ENCODE measurements at places on chromosomes 1 and 21.
A peak's percentile ranks its signal among the peaks of the same experiment; 100 is the strongest.

GRCh38 chr21:17688912-17689874, 76.5 kb upstream of the BTG3 start:
- no peak for DNase-seq

DNA sequence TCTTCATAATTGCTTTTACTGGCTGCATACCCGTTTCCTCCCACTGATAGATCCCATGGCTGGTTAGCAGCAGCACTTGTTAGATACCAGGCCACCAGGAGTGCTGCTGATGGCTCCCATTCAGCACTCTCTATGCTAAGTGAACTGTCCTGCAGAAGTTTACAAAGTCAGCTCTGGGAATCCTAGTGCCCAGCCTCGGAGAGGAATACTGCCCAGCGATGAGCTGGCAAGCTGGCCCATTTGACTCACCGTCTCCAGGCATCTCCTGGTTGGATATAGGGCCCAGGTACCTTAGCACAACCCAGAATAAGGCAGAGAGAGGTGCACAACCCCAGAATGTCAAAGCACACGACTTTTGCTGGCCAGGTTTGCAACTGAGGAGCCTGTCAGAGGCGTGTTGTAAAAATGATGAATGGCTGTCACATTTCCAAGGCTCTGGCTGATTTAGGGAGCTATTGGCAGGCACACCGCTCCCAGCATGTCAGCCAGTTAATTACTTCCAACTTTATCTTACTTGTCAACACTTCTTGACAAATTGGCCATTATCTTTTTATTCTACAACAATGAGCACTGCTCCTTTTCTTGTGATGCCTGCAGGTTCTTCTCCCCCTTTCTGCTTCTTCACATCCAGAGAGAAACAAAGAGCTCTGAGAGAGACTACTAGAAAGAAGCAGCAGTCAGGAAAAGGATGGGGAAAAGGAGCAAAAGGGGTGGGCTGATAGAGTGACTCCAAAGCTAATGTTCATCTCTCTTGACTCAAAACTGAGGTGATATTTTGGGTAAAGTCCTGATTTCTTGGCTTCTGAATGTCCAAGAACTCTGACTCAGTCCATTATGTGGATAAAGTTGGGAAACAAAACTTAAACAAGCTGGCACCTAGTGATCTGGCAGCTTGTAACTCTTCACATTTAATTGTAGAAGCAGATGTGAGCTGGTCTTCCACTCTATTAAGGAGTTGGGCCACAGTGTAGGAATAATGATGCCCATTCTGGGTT, 10.8 kb upstream of the ANGPTL7 start:
- no peak for DNase-seq

GRCh38 chr21:45011911-45012661, 62.3 kb upstream of the ADARB1 start:
- DNase-seq = no peak

DNA sequence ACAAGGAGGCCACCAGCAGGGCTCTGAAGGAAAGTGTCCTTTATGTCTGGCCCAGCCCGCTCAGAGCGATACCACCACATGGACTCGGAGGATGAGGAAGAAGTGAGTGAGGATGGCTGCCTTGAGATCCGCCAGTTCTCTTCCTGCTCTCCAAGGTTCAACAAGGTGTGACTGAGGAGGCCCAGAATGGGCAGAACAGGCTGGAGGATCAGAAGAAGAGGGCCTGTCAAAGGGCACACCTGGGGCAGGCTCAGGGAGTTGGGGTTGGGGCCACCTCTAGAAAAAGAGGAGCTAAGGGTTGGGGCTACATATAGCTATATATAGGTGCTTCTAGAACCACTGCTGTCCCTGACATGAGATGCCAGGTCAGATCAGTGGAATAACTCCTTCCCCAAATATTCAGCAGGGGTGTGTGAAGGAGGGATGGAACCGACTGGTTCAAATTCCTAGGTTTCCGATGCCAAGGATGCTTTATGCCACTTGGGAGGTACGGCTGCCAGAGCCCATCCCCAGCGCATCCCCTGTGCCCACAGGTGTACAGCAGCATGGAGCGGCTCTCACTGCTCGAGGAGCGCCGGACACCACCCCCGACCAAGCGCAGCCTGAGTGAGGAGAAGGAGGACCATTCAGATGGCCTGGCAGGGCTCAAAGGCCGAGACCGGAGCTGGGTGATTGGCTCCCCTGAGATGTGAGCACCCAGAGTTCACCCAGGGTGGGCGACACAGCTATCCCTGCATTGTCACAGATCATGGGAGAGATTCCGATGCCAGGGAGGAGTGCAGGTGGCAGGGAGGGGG, 102.2 kb downstream of the PIK3R3 start:
- no peak for DNase-seq

GRCh38 chr1:207027206-207027777, 5.3 kb downstream of the C1orf116 start:
- DNase-seq = no peak

GRCh38 chr1:202844935-202845334, 34.2 kb downstream of the PCAT6 start:
- no peak for DNase-seq

DNA sequence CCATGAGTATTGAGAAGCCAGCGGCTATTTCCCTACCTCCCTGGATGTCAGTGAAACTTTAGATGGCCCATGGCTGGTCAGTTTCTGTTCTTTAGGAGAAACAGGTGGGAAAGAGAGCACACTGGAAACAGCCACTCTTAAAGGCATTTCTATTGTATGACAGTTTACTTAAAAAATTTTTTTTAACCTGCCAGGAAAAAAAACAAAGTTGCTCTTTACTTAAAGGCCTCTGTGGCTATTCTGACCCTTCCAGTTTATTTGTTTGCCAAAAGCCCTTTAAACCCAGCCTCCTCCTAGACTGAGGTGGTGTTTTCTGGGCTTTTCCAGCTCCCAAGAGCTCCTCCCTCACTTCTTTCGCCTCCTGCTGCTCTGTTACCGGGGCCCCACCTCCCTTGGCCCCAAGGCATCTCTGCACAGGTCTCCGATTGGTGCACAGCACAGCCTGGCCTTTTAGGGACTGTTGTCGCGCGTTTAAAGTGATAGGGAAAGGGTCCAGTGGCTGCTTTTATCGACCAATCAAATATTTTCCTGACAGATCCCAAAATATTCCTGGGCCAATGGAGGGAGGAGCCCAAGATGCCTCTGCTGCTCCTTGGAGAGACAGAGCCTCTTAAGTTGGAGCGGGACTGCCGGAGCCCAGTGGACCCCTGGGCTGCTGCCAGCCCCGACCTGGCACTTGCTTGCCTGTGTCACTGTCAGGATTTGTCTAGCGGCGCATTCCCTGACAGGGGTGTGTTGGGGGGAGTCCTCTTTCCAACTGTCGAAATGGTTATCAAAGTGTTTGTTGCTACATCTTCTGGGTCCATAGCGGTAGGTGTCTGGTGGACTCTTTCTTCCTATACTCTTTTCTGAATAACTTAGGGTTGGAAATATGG, at the start of gene SH3BGR:
SH3BGR (plus strand) TSS at position 639 of the 875 bp plus-strand sequence; CDS start at position 766, 127 bp downstream.
- DNase-seq = no peak

DNA sequence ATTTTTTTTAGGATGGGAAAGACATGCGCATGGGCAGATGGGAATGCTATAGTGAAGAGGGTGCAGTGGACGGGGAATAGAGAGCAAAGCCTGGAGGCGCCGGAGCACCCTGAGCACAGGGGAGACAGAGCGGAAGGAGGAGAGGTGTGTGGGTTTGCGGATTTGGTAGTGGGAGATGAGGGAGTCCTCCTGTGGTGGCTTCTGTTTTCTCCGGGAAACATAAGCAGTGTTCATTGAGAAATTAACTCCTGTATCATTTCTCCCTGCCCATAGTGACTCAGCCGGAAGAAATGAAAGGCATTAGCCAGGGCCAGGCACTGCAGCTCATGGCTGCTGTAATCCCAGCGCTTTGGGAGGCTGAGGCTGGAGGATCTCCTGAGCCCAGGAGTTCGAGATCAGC, 4.7 kb upstream of the PTPRF start:
- no peak for DNase-seq

- DNase-seq = no peak
Measured at GRCh38 chr1:162663086-162663485, 30.8 kb downstream of the DDR2 start.

DNA sequence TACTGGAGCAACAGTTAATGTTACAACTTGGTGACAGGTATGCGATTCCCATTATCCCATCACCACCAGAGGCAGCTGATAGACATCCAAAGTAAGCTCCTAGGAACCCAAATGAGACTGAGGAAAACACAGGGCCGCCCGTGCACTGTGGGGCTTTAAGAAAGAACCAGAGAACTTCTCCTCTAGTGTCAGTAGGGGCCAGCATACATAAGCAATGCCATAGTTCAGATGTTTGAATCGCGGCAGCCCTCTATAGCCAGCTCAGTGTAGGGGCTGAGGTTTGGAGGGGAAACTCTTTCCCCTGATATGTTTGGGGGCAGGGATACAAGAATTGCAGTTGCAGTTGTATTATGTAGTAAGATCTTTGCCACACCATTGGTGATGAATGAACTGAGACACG, 593.3 kb upstream of the NCAM2 start:
- DNase-seq = no peak

DNA sequence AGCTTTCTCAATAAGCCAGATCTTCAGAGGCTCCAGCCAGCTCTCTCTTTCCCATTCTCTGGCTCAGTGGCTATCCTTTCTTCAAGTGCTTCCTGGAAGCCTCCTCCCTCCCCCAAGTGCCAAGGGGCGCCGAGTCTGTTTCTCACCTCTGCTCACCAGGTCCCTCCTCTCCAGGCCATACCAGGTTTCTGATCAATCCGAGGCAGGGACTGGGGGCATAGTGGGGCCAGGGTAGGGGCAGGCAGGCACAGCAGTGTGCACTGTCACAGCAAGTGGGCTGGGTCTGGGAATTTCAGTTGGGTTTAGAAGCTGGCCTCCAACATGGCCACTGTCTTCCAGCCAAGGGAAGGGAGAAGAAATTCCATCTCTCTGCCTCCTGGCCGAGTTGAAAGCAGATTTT, 56.5 kb downstream of the NAV1 start:
- DNase-seq = peak; percentile 28

DNA sequence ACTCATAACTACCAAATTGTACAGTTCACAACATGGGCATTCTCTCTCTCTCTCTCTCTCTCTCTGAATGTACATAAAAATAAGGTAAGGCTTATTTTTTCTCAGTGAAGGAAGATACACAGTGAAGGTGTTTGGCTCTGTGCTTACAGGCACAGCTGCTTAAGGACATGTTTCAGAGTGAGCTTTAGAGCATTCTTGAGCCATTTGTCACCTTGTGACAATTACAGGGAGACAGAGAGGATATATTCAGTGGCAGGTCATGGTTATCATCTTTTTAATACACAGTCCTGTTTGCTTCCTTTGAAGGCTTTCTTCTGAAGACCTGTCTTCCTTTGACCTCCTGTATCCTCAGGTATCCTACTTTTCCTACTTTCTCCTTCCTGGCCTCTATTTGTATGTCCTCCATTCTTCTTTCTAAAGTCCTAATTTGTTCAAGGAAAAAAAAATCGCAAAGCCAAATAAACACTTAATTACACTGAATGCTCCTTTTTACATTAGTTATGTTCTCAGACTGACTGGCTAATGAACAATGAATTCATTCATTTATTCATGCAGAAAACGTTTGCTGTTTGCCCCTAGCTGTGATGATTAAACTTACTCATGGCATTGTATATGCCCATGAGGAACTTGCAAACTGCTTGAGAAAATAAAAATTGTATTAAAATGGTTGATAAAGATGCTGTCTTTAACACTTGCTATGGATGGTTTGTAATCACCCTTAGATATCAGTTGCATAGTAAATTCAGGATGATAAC, 33.4 kb downstream of the HSD17B7 start:
- no peak for DNase-seq

- DNase-seq = no peak
Measured at GRCh38 chr21:29638761-29639327, 301.0 kb downstream of the GRIK1 start.

- no peak for DNase-seq
Measured at GRCh38 chr1:31681415-31681814, 22.4 kb downstream of the COL16A1 start.

DNA sequence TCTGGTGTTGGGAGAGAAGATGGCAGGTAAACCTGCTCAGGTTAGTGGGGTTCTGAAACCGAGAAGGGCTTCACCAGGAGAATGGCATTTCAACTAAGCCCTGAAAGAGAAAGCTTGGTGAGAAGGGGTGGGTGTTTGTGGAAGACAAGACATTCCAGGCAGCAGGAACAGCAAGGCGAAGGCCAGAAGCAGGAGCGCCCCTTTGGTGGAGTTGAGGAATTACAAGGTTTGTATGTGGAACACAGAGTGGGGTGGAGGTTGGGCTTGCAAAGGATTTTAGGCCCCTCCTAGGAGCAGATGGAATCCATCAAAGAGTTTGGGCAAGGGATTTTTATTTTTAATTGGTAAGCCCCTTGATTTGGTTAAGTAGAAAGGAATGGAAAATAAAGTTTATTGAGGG, 24.8 kb upstream of the ELOA start:
- DNase-seq = no peak

DNA sequence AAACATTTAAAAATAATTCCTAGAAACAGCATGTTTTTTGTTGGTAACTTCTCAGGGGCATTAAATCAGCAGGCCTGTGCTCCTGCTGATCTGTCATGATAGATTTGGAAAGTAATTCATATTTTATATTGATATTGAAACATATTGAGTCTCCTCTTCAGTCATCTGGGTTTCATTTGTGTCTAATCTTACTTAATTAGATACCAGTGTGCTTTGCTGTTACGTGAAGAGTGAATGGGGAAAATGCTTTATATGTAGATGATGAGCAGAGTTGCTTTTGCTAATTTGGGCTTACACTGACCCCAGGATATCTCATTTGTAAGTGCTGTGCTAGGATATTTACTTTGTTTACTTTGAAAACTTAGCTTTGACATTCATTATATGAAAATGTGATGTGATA, 45.9 kb downstream of the CHRM3 start:
- no peak for DNase-seq

GRCh38 chr1:88923224-88923623, 31.9 kb upstream of the GTF2B start:
- no peak for DNase-seq

GRCh38 chr1:166902279-166902678, 26.2 kb upstream of the TADA1 start:
- DNase-seq = no peak

DNA sequence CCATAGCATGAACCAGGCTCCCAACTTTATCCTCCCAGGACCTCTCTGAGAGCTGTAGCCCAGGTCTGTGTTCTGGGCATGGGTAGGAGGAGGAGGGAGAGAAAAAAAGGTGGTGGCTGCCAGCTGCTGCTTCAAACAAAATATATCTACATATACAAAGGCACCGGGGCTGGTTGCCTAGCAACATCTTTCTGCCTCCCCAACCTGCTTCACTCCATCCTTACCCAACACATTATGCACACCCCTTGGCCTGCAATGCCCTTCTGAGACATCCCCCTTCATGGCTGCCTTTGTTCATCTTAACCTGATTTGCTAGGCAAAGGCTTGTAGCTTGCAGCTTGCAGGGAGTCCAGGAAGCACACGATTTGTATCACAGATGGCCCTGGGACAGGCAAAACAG, 27.2 kb upstream of the ATP1A1 start:
- no peak for DNase-seq

DNA sequence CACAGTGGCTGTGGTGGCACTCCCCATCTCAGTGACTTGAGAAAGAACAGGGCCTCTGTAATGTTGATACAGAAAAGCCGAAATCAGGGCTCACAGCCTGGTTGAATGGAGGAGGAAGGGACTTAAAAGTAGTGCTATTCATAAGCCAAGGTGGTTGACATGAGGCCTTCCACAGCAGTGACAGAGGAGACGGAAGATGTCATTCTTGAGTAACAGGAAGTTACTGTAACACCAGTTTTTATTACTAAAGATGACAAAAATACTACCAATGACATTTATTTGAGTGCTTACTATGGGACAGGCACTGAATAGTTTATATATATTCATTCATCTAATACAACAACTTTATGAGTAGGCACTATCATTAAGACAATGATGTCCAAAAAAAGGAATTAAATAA, 52.8 kb upstream of the GNG12 start:
- no peak for DNase-seq

- DNase-seq = no peak
Measured at GRCh38 chr1:232690285-232690935, 60.5 kb upstream of the SIPA1L2 start.
